Activated CD8-positive, alpha-beta memory T cell treated with anti-CD3 and anti-CD28 coated beads for 24 hours (primary cell): ENCODE measurements at places on chromosomes 5 and 9.

DNA sequence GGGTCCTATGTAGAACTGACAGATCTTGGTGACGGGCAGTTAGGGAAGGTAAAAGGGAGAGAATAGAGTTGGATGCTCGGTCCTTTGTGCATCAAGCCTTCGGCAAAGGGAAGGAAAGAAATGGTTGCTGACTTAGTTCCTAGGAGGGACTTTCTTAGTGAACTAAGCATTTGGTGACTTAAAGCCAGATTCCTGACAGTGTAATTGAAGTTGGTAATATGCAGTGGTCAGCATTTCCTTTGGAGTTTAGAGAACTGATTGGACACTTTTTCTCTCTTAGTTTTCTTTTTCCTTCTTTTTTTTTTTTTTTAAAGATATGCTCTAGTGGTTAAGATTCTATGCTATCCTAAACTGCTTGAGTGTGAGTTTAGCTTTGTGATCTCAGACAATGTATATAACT is 2.3 kb downstream of the CLTA start:
- DNase-seq: no peak

- DNase-seq: no peak
These were observed 392.0 kb downstream of the ENC1 start for GRCh38 chr5:74248576-74248975.

GRCh38 chr9:91186632-91187108 is 175.0 kb downstream of the AUH start:
- peak; percentile 63 for DNase-seq

DNA sequence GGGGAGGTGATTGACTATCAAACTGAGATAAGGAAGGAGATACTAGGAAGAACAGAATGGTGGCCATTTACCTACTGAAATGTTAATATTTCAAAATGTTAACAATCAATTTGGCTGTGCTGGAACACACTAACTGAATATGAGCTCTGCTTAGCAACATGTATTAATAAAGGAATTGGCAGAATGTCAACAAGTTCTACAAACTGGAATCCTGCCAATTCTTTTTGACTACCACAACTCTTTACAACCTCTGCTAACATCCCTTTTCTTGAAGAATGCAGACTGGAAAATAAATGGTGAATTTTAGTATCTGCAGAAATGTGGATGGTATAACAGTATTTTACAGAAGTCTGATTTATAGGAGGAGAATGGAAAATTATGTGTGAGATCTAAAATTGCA is 446.4 kb downstream of the ISL1 start:
- no peak for DNase-seq

- no peak for DNase-seq
These were observed 298.7 kb upstream of the BRINP1 start for GRCh38 chr9:119667916-119668315.
